ENCODE measurements at places on chromosomes 6 and 20. TPM values are rescaled to one million over a fixed set of nuclear protein-coding genes. Genes with fewer than 3 reads are reported as not detected.
A peak's percentile ranks its signal among the peaks of the same experiment; 100 is the strongest.

GRCh38 chr6:158589366-158589765 lies 29.5 kb downstream of the TMEM181 start:
- H3K36me3 ChIP-seq = peaks cover 10% of the 10 kb centered on the region
- H3K27me3 ChIP-seq = no peaks in the 10 kb centered on the region
- no peak overlapping the region for H3K4me3 ChIP-seq
- DNase-seq = no peak

- no peak overlapping the region for H3K4me3 ChIP-seq
- no peak for DNase-seq
- H3K27ac ChIP-seq = no peak overlapping the region
Measured at GRCh38 chr20:48738399-48739304, 89.1 kb downstream of the PREX1 start.

SLC26A8 gene
- 0.25 TPM for total RNA-seq

DNA sequence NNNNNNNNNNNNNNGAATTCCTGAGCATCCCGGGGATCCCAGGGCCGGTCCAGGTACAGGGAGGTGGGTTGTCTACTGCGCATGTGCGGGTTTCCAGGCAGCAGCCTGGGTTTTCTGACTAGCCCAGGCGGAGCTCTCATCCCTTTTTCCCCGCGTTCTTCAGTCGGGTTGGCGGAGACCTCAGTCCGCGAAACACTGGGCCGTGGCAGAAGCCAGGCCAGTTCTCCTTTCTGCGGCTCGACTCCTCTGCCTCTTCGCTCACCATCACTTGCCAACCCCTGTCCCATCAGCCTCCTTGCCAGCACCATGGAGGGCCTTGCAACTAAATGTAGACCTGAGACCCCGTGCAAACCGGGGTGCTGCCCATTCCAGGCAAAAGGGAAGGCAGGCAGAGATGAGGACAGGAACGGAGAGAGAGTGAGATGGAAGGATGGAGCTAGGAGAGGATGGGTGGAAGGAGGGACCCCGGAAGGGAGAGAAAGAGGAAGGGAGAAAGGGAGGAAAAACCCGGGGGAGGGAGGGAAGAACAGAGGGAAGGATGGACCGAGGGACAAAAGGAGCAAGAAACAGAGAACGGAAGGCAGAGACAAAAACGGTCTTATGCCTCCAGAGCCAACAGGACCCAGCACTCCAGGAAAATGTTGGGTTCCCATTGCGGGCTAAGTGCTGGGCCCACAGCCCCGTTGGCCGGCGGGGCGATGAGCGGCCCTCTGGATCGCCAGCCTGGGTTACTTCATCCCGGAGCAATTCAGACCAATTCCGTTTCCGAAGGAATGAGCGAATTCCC lies 445.4 kb upstream of the DEFB115 start:
- no peaks in the 10 kb centered on the region for H3K27me3 ChIP-seq
- no peak overlapping the region for H3K27ac ChIP-seq
- H3K36me3 ChIP-seq = no peaks in the 10 kb centered on the region
- no peak overlapping the region for H3K4me3 ChIP-seq

DNA sequence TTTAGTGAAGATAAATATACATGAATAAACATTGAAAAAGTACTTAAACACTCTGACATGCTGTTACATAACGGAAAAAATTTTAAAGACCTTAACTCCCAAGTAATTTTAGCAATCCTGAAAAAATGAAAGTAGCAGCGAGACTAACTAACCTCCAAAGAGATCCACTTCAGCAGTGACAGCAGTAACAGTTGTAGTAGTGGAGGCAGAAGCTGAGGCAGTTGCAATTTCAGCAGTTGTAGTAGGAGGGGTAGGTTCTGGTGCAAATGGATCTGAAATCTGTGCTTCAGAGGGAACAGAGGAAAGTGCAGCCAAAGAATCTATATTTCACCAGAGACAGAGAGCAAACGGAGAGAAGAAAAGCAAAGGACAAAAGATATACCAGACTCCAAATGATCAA lies 88.8 kb downstream of the PRSS35 start:
- no peaks in the 10 kb centered on the region for H3K27me3 ChIP-seq
- no peak for DNase-seq
- no peak overlapping the region for H3K4me3 ChIP-seq
- H3K36me3 ChIP-seq = no peaks in the 10 kb centered on the region

- no peak overlapping the region for H3K27ac ChIP-seq
- peak; percentile 81 for DNase-seq
- no peaks in the 10 kb centered on the region for H3K36me3 ChIP-seq
- H3K4me1 ChIP-seq = peaks cover 4% of the 10 kb centered on the region
- H3K27me3 ChIP-seq = no peaks in the 10 kb centered on the region
Measured at GRCh38 chr6:73969971-73970970, 274.3 kb downstream of the CD109 start.

SLC22A1 gene
- 0.22 TPM for total RNA-seq

GRCh38 chr6:119517428-119517827 lies 167.9 kb upstream of the MAN1A1 start:
- H3K36me3 ChIP-seq = no peaks in the 10 kb centered on the region
- no peak overlapping the region for H3K4me3 ChIP-seq
- no peaks in the 10 kb centered on the region for H3K4me1 ChIP-seq

GRCh38 chr20:50930139-50930975 lies 880 bp downstream of the ADNP start:
- H3K4me3 ChIP-seq = peak overlapping the region; percentile 85
- H3K36me3 ChIP-seq = peaks cover 41% of the 10 kb centered on the region
- H3K4me1 ChIP-seq = peaks cover 38% of the 10 kb centered on the region
- no peaks in the 10 kb centered on the region for H3K27me3 ChIP-seq

DNA sequence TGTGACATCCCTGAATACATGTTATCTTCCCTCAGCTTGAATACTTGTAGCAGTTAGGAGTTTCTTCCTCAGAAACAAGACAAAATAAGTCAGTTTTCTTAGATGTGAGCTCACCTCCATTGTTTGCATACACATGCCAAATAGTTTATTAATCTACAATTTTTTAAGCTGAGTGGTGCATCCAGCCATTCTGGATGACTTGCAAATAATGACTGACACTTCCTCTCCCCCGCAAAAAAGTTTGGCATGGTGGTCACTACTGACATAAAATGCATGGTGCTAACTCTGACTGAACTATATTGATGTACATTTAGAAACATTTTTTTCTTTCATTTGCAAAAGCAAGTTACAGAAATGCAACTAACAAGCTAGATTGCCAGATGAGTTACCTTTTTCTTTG lies 55.5 kb downstream of the CYB5R4 start:
- no peak for DNase-seq
- no peak overlapping the region for H3K27ac ChIP-seq
- H3K4me1 ChIP-seq = no peaks in the 10 kb centered on the region
- no peaks in the 10 kb centered on the region for H3K36me3 ChIP-seq
- no peak overlapping the region for H3K4me3 ChIP-seq

HLA-DRB5 gene
- total RNA-seq = 3.4 TPM

DNA sequence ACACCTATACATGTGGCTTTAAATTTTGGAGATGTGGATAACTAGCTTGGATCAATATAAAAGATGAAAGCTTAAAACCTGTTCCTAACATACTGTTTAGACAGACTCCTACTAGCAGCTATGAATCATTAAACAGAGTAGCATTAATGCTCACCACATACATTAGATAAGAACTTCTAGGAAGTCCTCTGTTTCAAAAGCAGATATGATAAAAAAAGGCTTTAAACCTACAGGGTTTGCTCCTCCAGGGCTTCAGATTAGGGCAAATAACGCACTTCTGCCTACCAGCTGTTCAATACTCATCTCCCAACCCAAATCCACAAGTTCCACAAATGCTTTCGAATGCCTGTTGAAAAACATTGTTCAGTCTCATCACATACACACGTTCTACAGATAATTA lies 1.5 kb downstream of the REPS1 start:
- peaks cover 21% of the 10 kb centered on the region for H3K4me1 ChIP-seq
- H3K4me3 ChIP-seq = peak overlapping the region; percentile 93
- DNase-seq = no peak
- H3K27me3 ChIP-seq = no peaks in the 10 kb centered on the region
- no peaks in the 10 kb centered on the region for H3K36me3 ChIP-seq

GRCh38 chr6:21355638-21356037 lies 237.9 kb upstream of the SOX4 start:
- H3K27ac ChIP-seq = no peak overlapping the region
- DNase-seq = no peak
- H3K27me3 ChIP-seq = no peaks in the 10 kb centered on the region
- no peak overlapping the region for H3K4me3 ChIP-seq

BPI gene
- not detected for total RNA-seq

ADAM33 gene
- total RNA-seq = 18.9 TPM

- no peaks in the 10 kb centered on the region for H3K36me3 ChIP-seq
- H3K4me1 ChIP-seq = peaks cover 25% of the 10 kb centered on the region
- peak; percentile 87 for DNase-seq
Measured at GRCh38 chr6:41733707-41734665, 1.4 kb downstream of the TFEB start.

HMGCLL1 gene
- 5.0 TPM for total RNA-seq

DNA sequence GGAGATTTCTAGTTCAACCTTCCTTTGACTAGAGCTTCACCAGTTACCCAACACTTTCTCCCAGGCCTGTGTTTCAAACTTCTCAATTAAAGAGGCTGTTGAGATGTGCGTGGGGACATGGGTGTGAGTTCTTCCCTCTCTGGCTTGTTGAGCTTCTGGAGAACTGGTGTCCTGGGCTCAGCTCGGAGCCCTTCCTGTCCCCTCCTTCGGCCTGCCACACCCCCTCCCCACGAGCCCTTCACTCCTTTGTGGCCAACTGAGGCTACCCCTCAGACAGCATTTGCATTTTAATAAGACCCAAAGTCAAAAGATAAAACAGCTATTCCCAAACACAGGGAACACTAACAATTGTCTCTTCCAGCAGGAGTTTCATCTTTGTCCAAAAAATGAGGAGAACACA lies 123.3 kb upstream of the MLN start:
- H3K36me3 ChIP-seq = no peaks in the 10 kb centered on the region
- H3K4me1 ChIP-seq = no peaks in the 10 kb centered on the region
- no peaks in the 10 kb centered on the region for H3K27me3 ChIP-seq
- H3K27ac ChIP-seq = no peak overlapping the region

- peaks cover 31% of the 10 kb centered on the region for H3K4me1 ChIP-seq
- H3K27ac ChIP-seq = no peak overlapping the region
- no peak for DNase-seq
- H3K4me3 ChIP-seq = no peak overlapping the region
- no peaks in the 10 kb centered on the region for H3K36me3 ChIP-seq
- H3K27me3 ChIP-seq = no peaks in the 10 kb centered on the region
Measured at GRCh38 chr6:107543567-107543966, 53.6 kb downstream of the SOBP start.

GRCh38 chr6:104087765-104088164 lies 772.0 kb downstream of the HACE1 start:
- H3K36me3 ChIP-seq = no peaks in the 10 kb centered on the region
- H3K27me3 ChIP-seq = no peaks in the 10 kb centered on the region
- H3K27ac ChIP-seq = no peak overlapping the region
- no peak for DNase-seq
- no peaks in the 10 kb centered on the region for H3K4me1 ChIP-seq
- no peak overlapping the region for H3K4me3 ChIP-seq

GRCh38 chr6:5442916-5443315 lies 181.6 kb downstream of the FARS2 start:
- no peak overlapping the region for H3K27ac ChIP-seq
- no peaks in the 10 kb centered on the region for H3K36me3 ChIP-seq
- H3K4me3 ChIP-seq = no peak overlapping the region
- peaks cover 11% of the 10 kb centered on the region for H3K4me1 ChIP-seq
- no peaks in the 10 kb centered on the region for H3K27me3 ChIP-seq
- no peak for DNase-seq

DNA sequence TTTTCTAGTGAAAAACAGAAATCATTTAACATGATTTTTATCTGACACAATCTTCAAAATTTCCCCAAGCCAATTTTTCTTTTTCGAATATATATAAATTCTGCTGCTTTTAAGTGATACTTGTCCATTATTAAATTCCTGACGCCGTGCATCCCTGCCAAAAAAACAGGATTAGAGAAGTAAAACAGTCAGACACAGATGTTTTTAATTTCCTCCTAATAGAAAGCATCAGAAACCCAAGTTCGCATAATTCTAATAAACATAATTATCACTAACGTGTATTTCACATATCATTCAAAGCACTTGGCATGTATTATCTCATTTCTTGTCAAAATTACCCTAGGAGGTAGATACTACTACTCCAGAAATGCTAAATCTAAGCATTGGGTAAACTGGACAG lies 179.5 kb downstream of the ZFP64 start:
- H3K4me3 ChIP-seq = no peak overlapping the region
- peaks cover 26% of the 10 kb centered on the region for H3K4me1 ChIP-seq
- H3K36me3 ChIP-seq = peaks cover 3% of the 10 kb centered on the region
- DNase-seq = no peak

CLIC5 gene
- not detected for total RNA-seq

SLC22A16 gene
- total RNA-seq = not detected

ZNF391 gene
- 16.5 TPM for total RNA-seq

GRCh38 chr20:50009521-50010454 lies 27.0 kb downstream of the SNAI1 start:
- peak; percentile 59 for DNase-seq
- no peak overlapping the region for H3K27ac ChIP-seq
- peaks cover 27% of the 10 kb centered on the region for H3K27me3 ChIP-seq
- peak overlapping the region; percentile 46 for H3K4me3 ChIP-seq
- no peaks in the 10 kb centered on the region for H3K36me3 ChIP-seq

NNAT gene
- not detected for total RNA-seq

- peaks cover 22% of the 10 kb centered on the region for H3K36me3 ChIP-seq
- no peak overlapping the region for H3K27ac ChIP-seq
- H3K4me3 ChIP-seq = no peak overlapping the region
- H3K4me1 ChIP-seq = no peaks in the 10 kb centered on the region
Measured at GRCh38 chr20:61993058-61993457, 72.6 kb downstream of the TAF4 start.

NRN1 gene
- 0.74 TPM for total RNA-seq

Measured in neural progenitor cell (in vitro differentiated cells).